Left ventricle myocardium inferior (tissue), 1 donor: ENCODE measurements at places on chromosomes 7 and 10.

DNA sequence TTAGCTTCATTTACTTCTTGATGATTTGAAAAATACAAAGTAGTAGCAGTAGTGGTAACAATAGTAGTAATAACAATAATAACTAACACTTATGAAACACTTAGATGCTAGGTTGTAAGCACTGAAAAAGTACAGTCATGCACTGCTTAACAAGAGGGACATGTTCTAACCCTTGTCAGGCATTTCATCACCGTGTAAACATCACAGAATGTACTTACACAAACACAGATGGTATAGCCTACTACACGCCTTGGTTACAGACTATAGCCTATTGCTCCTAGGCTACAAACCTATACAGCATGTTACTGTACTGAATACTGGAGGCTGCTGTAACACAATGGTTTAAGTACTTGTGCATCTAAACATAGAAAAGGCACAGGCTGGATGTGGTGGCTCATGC, 60.6 kb downstream of the PUS7 start:
- peaks cover 46% of the 10 kb centered on the region for H3K36me3 ChIP-seq
- no peak overlapping the region for H3K4me3 ChIP-seq
- H3K4me1 ChIP-seq: peaks cover 6% of the 10 kb centered on the region

DNA sequence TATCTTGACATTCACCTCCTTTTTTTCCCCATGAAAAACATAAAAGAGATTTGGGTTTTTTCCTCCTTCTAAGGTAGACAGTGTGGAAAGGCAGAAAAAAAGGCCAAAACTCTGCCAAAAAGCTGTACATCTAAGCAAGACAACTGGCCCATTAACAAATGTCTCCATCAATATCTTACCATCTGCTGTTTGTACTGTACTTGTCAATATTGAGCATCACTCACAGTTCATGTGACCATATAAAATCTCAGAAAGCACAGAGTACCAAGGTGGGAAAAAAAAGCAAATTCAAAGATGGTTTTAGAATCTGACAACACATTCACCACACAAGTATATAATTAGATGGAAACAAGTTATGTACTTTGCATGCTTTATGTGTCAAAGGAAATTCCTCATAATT, 52.6 kb downstream of the CACNA2D1 start:
- no peaks in the 10 kb centered on the region for H3K36me3 ChIP-seq
- H3K27me3 ChIP-seq: no peaks in the 10 kb centered on the region
- DNase-seq: no peak
- H3K27ac ChIP-seq: no peak overlapping the region

DNA sequence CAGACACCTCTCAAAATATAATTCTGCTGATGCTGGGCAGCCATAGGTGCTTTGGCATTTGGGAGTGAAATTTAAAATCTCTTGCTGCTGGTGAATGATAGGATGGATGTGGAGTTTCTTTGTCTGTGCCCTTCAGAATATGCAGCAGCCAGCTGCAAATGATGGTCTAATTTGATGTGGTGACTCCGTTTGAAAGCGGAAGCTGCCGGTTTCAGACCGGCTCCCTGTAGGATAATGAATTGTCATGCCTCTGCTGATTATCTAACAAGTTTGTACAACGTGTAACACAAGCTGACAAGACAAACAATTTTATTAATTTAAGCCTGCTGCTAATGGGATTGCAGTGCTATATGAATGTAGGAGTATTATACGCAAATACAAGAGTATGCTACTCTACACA, 103.5 kb downstream of the SND1 start:
- DNase-seq: no peak
- H3K36me3 ChIP-seq: no peaks in the 10 kb centered on the region
- H3K4me3 ChIP-seq: no peak overlapping the region
- no peak overlapping the region for H3K27ac ChIP-seq
- peaks cover 27% of the 10 kb centered on the region for H3K4me1 ChIP-seq

DNA sequence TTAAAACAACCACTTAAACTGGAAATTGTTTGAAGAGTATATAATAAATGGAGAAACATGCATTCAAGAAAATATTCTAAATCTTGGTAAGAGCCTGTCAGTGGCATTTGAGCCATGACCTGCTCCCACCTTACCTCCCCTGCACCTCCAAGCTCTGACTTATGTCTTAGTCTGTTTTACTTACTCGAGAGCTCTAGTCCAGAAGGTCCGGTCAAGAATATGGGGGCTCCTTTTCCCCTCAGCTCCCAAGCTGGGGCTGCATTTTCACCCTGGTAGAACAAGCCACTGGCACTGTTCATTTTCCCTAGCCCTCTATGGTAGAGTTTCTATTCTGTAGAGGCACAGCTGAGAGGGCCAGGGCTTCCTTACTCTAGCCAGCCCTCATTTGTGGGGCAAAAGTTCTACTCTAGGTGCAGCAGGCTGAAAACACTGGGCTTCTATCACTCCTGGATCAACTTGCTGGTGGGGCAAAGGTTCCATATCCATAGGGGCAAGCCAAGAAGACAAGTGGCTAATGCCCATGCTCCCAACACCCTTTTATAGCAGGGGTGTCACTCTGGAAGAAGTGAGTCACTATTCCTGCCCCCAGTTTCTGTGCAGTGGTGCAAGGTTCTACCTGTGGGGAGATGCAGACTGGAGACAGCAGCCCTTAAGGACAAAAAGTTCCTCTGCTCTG, 40.6 kb downstream of the ZNF438 start:
- H3K36me3 ChIP-seq: no peaks in the 10 kb centered on the region
- no peak for DNase-seq
- peak overlapping the region; percentile 57 for H3K27ac ChIP-seq
- no peak overlapping the region for H3K4me3 ChIP-seq
- peaks cover 72% of the 10 kb centered on the region for H3K4me1 ChIP-seq

DNA sequence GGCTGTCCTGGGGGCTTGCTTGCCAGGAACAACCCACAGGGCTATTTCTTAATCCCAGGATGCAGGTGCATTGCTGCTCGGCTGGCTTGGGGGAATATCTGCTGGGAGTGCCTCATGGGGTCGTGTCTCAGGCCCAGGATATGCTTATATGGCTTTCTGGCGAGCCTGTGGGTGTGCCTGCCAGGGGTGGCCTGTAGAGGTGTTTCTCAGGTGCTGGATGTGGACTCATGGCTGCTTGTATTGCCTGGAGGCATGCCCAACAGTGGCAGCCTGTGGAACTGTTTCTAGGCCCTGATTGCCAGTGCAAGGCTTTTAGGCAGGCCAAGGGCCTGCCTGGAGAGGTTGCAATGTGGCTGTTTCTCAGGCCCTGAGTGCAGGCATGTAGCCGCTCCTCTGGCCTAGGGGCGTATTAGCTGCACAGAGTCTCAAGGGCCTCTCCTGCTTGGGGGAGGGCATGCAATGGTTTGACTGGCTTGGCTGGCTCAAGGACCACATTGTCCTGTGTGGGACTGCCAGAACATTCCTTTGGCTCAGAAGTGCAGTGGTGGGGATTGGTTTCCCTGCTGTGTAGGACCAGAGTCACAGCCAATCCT, 202.1 kb downstream of the ATRNL1 start:
- H3K27ac ChIP-seq: no peak overlapping the region
- H3K4me3 ChIP-seq: no peak overlapping the region
- H3K4me1 ChIP-seq: no peaks in the 10 kb centered on the region
- DNase-seq: no peak
- no peaks in the 10 kb centered on the region for H3K27me3 ChIP-seq
